ENCODE measurements at places on chromosomes 1 and 21. TPM values are rescaled to one million over a fixed set of nuclear protein-coding genes. Genes with fewer than 3 reads are reported as not detected.
A peak's percentile ranks its signal among the peaks of the same experiment; 100 is the strongest.

The ATAD3B gene
- total RNA-seq: 28.6 TPM

The CFAP141 gene
- not detected for total RNA-seq

The GNAT2 gene
- not detected for total RNA-seq

The SH2D1B gene
- 0.53 TPM for total RNA-seq

The ANGPTL3 gene
- total RNA-seq: not detected

The TSPAN2 gene
- 2.9 TPM for total RNA-seq

The RGS1 gene
- total RNA-seq: 137 TPM

The UBXN10 gene
- 0.13 TPM for total RNA-seq

The VWA5B1 gene
- not detected for total RNA-seq

The RAB3B gene
- 0.22 TPM for total RNA-seq

DNA sequence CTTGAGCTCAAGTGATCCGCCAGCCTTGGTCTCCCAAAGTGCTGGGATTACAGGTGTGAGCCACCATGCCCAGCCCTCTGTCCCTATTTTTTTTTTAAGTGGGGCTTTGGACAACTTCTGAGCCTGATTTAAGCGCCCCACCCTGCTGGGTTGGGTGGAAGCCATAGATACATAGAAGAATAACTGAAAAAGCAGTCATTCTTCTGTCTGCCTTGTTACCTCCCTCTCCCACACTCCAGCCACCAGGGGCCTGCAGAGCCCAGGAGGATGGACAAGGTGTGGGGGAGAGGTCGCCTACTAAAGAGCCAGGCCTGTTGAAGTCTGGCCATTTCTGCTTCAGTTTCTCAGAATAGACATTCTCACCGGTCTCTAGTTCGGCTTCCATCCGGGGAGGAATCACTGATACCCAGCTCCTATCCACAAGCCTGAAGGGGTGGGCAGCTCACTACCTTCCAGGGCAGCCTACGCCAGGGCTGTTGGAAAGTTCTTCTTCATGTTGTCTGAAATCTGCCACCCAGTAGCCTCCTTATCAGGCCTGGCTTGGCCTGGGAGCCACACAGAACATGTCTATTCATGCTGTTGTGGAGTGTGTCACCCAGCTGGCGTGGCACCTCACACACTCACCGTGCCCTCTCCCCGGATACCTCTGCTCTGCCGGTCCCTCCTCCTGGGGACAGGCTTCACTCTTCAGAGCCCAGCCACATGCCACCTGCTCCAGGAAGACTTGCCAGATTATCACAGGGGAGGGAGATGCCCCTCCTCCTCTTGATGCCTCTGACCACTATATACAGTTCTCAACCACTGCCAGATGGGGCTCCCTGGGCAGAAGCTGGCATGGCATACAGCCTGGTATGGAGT, 27.7 kb downstream of the KNCN start:
- no peak for DNase-seq

GRCh38 chr1:203176273-203177035, 828 bp upstream of the MYBPH start:
- DNase-seq: no peak

GRCh38 chr1:82377201-82377884, 576.6 kb downstream of the ADGRL2 start:
- no peak for DNase-seq

DNA sequence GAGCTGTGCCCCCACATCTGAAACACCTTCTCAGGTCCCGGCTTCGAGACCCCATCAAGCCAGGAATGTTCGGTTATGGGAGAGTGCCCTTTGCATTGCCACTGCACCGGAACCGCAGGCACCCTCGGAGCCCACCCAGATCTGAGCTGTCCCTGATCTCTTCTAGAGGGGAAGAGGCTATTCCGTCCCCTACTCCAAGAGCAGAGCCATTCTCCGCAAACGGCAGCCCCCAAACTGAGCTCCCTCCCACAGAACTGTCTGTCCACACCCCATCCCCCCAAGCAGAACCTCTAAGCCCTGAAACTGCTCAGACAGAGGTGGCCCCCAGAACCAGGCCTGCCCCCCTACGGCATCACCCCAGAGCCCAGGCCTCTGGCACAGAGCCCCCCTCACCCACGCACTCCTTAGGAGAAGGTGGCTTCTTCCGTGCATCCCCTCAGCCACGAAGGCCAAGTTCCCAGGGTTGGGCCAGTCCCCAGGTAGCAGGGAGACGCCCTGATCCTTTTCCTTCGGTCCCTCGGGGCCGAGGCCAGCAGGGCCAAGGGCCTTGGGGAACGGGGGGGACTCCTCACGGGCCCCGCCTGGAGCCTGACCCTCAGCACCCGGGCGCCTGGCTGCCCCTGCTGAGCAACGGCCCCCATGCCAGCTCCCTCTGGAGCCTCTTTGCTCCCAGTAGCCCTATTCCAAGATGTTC, 4.3 kb downstream of the ADAMTSL4 start:
- no peak for DNase-seq

DNA sequence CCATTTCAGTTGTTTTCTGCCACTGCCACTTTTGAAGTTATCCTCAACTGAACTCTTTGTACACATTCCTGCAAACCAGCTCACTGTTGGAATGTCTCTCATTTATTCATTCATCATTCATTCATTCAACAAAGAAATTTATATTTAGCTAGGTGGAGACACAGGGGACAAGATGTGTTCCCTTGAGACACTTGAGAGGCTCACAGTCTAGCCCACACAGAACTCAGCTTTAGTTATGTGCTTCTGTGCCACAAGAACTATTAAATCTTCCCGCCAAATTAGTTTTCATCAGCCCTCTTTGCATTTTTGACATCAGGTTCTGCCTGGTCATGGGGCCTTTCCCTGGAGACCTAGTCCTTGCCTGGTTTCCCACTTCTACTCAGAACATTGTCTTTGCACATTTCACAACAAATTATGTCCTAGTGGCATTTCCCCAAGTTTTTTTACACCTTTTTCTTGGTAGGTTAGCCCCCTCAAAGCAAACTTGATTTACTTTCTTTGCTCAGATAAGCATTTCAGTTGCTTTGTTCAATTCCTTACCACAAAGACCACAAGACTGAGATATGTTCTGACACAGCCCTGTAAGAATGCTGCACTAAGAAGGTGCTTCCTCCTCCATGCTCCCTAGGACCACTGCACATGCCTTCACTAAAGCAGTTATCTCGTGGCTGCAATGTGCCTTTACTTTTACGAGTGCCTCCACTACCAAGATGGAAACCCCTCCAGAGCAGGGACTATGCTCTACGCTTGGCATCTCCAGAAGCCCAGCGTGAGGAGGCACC, 31.0 kb downstream of the ILDR2 start:
- DNase-seq: no peak

DNA sequence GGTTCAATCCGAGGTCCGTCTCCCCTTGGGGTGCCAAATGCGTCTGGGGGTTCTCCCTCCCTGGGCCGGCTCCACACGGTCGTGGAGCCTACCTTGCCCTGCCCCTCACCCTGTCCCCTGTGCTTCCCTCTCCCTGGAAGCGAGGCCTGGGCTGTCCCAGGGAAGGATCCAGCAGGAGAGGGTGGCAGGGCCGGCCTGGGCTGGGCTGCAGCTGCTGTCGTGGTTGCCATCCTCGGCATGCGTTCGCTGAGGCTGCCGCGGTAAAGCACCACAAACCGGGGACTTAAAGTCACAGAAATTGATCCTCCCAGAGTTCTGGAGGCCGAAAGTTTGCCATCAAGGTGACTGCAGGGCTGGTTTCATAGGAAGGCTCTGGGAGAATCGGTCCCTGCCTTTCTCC, 123.0 kb upstream of the TMPRSS2 start:
- DNase-seq: peak; percentile 51

DNA sequence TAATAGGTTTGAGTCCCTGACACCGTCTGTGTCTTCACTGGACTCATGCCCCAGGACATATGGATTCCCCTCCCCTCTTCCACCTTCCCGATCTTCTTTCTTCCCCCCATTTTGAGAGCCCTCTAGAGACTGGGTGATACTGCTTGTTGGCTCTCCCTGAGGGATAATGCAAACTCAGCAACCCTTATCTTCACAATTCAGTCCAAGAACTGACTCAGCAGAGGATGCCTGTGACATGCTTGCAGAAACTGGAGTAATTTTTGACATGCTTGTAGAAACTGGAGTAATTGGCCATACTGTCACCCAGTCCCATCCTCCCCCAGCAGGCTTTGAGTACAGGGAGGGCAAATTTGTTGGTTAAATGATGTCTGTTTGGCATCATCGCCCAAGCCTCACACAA, 127.6 kb upstream of the CTTNBP2NL start:
- no peak for DNase-seq

DNA sequence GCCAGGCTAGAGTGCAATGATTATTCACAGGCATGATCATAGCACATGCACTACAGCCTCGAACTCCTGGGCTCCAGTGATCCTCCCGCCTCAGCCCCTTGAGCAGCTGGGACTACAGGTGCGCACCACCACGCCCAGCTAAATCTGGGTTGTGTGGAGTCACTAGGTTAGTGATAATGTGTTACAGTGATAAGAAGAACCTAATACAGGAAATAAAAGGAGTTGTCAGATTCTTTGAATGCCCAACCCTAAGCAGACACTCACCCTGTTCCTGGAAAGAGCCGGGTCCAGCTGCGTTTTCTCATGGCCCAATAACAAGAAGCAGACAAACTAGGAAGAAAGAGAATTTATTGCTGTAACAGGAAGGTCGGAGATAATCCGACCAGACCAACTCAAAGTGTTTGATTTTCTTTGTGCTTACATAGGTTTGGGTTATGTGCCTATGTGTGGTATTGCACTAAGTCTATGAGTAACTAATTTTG, 8.8 kb downstream of the IFNGR2 start:
- no peak for DNase-seq

- DNase-seq: peak; percentile 26
Observed at GRCh38 chr1:29669158-29669871, 433.0 kb downstream of the PTPRU start.

DNA sequence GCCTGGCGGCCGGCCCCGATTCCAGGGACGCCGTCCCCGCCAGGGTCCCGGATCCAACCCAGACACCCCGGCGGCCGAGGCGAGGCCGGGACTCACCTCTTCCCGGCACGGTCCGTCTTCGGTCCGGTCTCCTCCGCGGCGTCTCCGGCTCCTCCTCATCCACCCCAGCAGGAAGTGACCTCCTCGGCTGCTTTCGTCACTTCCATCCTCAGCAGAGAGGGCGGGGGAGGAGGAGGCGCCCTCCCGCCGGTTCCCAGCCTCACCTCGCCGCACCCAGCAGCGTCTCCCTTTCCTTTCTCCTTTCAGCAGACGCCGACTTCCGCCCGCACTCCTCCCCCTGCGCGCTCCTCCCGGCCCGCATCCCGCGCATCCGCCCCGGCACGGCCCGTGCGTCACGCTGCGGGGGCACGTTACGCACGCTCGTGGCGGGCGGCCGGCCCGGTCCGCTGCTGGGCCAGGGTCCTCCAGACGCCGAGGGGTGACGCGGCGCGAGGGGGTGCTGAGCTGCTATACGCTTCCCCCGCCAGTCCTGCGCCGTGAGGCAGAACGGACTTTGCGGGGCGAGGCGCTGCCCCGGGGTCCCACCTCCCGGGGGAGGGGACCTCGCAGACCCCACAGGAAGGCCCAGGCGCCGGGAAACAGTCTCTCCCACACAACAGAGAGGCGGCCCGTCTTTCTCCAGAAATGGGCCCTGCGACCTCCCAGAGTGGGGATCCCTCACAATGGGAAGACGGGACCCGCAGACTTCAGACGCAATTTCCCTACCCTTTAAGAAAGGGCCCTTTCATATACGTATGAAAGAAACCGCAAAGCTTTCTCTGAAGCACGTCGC, at the start of gene ETV3:
Gene ETV3 (minus strand): TSS at position 176 of the 832 bp plus-strand sequence. CDS start 2,043 bp downstream, outside the sequence.
- DNase-seq: peak; percentile 93

DNA sequence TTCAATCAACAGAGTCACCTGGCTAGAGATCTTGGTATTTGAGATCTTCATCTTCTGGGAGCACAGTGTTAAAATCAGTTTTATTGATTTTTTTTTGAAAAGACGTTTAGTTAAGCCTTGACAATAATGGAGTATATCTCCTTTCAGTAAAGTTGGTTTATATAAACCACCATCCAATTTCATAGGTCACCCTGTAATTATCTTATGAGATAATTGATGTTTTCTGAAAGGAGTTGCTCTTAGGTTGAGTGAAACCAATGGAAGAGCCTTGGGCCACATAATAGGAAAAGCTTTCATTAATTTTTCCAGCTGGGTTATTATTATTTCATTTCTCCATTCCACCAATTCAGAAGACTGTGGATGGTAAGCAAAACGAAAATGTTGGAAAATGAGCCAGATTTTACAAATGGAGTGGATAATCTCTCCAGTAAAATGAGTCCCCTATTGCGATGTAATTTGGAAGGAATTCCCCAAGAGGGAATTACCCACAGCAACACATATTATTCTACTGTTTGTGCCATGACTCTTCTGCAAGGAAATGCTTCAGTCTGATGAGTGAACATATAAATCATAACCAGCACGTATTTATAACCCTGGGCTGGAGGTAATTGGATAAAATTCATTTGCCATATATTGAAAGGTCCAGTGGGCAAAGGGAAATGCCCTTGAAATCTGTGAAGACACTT, 46.2 kb upstream of the TINAGL1 start:
- DNase-seq: no peak

GRCh38 chr1:239858057-239858456, 233.6 kb upstream of the FMN2 start:
- DNase-seq: no peak

GRCh38 chr1:60890664-60891063, 191.7 kb upstream of the NFIA start:
- no peak for DNase-seq

GRCh38 chr1:100893718-100894117, 924 bp downstream of the EXTL2 start:
- no peak for DNase-seq

DNA sequence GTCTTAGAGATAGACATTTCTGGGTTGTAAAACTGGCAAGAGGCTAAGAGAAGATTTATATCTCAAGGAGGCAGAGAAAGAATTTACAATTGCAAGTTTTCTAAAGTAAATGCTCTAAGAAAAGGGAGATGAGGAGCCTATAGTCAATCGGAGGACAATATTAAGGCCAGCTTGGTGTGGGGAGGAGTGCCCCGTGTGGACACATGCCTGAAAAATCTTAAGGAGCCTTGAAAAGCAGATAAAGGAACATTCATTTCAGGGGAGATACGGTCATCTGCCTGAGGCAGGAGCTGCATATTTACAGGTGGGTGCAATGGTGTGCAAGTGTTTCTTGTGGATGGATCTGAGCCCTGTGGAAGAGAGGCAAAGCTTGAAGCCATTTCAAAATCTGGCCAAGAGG, 25.6 kb downstream of the FCRL2 start:
- no peak for DNase-seq

- DNase-seq: no peak
Observed at GRCh38 chr1:220250681-220251080, 21.6 kb downstream of the RAB3GAP2 start.

DNA sequence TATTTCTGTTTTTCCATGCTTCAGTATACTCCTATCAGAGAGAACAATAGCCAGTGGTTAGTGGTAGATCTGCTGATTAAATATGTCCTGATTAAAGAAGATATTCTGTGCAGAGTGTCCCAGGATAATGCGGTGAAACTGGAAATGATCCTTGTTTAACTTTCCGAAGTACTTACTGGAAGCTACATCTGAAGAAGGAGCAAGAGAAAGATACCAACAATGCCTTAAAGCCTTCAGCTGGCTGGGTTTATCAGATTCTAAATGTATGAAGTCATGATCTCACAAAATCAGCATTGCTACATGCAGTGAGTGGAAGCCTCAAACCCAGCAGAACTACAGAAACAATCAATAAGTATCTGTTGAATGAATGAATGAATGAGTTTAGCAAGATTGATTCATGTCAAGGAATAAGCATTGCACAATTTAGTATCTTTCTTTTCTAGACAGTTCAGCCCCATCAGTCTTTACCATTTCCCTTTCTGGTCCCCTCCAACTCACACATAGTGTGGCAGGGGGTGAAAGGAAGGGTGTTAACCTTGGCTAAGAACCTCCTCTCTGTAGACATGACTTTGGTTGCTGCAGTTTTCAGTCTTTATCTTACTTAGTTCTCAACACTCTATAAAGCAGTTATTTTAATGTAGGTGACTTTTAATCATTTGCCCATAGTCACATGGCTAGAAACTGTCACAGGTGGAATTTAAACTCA, 24.7 kb upstream of the DNASE2B start:
- no peak for DNase-seq
